WTC11 (cell line): ENCODE measurements at places on chromosomes 2 and 18. TPM values are rescaled to one million over a fixed set of nuclear protein-coding genes. Genes with fewer than 3 reads are reported as not detected.

- DNase-seq, result no peak
Measured at GRCh38 chr18:13548966-13549879, 177.1 kb downstream of the FAM210A start.

The ERMN gene
- total RNA-seq, result 0.50 to 0.59 TPM in 2 of 3 replicates, not detected in the other

The SLC16A14 gene
- total RNA-seq, result 1.7 to 2.7 TPM (median 2.6 TPM) in 3 replicates

- no peak for DNase-seq
Measured at GRCh38 chr2:65465124-65465523, 32.7 kb upstream of the SPRED2 start.

The TOGARAM2 gene
- total RNA-seq, result 0.62 to 1.0 TPM (median 1.0 TPM) in 3 replicates

- DNase-seq, result no peak
Measured at GRCh38 chr18:5507756-5508155, 36.0 kb downstream of the EPB41L3 start.

GRCh38 chr2:69581774-69582581, 61.6 kb downstream of the AAK1 start:
- no peak for DNase-seq

DNA sequence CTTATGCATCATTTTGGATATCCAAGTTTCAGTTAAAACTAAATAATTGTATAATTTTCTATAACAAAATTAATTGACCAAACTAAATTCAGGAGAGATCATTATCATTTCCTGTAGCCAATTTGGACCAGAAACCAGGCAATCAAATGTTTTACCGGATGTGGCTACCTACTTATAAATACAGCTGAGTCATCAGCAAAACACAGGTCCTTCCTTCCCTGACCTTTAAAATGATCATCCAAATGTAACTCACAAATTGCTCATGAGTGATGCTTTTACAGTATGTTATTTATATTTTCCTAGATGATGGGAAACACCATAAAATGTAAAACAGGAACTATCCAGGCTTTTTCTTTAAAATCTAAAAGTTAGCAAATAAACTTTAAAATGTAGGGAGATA, 133.7 kb downstream of the CBLN2 start:
- DNase-seq, result no peak

DNA sequence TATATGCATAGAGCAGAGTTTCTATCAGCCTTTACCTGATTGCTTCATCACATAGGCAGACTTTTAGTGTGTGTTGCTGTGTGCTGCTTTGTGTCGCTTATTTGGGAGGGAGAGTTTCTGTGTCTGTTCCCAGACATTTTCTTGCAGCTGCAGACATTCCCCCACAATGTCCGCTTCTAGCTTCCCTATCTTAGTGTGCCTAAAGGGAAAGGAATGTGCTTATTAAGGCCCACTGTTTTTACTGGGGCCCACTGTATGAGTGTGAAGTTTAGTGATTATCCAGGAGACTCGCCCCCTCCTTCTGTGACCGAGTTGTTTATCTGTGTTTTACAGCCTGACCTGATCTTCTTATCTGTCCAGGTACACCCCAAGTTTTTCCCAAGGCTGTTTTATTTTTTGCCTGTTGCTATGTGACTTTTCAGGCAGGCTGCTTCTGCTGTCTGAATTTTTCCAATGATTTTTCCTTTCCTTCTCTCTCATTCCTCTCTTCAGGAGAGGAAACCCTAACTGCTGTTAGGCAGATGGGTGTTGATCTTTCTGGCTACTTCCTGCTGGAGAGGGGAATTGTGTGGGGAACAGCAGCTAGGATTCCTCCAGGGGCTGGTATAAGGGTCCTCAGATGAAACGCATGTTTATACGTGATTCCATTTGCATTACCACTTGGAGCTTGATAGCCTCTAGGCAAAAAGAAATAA, 47.6 kb downstream of the STK17B start:
- DNase-seq, result no peak

GRCh38 chr2:39665811-39666490, at the start of gene TMEM178A:
Gene TMEM178A, plus strand, starts transcription at chr2:39665917. Its CDS starts 58 bp downstream, at chr2:39665975.
- peak; percentile 55 for DNase-seq

The ARMC9 gene
- 34.5 to 37.5 TPM (median 34.9 TPM) in 3 replicates for total RNA-seq

The MOGAT1 gene
- total RNA-seq, result 0.62 to 1.2 TPM (median 0.72 TPM) in 3 replicates

GRCh38 chr2:216056739-216057138, 24.9 kb downstream of the PECR start:
- no peak for DNase-seq

DNA sequence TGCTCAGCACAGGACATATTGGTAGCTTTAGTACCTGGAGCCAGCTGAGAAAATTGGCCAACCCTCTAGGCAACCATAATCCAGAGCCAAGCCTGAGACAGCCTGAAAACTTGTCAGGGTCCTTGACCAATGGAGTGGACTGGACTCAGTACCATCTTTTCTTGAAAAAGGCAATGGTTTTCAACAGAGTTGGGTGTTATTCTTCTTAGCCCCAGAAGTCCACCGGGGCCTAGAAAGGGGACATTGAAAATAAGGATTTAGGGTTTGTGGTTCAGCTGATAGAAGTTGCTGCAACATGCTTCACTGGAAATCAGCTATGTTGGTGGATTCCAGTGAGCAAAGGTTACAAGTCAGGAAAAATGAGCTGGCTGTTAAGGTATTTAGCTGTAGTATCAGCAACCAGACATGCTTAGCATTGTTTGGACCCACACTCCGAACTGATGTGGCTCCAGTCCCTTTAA, 22.1 kb upstream of the CNOT11 start:
- no peak for DNase-seq

DNA sequence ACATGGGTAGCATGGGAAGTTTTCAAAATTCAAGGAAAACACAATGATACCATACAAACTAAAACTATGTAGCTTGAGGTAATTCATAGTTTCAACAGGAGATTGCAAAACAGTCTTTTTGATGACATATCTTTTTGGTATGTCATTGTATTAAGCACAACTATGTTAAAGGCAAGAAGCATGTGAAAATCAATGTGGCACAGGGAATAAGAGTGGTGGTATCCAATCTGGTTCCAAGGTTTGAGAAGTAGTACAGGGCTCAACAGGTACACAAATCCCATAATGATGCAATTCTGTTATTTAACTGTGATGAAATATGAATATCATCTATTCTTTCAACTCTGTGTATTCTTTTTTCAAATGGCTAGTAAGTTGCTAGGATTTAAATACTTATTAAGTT, 16.4 kb upstream of the DLX2 start:
- no peak for DNase-seq

GRCh38 chr2:64220894-64221617, 76.8 kb upstream of the PELI1 start:
- DNase-seq, result no peak

GRCh38 chr2:178579006-178579405, 98.7 kb downstream of the PLEKHA3 start:
- DNase-seq, result no peak

The DSC3 gene
- total RNA-seq, result 2.1 to 2.8 TPM (median 2.6 TPM) in 3 replicates
